ENCODE measurements at places on chromosomes 2 and 18.
A peak's percentile ranks its signal among the peaks of the same experiment; 100 is the strongest.

DNA sequence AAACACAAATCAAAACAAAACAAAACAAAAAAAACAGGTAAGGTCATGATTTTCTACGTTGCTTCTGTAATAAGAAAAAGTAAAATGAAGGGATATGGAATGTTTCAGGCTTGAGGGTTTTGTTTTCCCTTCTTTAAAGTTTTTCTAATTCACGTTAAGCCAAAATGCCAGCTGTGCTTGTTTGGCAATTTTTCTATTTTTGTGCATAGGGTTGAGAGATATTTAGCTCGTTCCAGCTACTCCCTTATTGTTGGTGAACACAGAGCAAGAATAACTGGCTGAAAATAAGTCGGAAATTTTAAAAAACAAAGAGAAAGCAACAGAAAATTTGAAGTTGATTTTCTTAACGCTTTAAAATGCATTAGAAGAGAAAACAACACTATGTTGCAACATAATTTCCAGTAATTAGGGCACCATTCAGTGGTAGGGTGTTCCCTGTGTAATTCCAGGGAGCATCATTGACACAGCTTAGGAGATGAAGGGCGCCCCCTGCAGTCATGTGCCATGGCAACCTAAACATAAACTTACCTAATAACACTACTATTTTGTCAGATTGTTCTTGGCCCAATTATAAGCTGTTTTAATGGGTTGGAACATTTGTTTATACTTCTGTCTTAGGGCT lies 99.5 kb downstream of the DTNA start:
- DNase-seq = no peak

GRCh38 chr2:217980036-217980435 lies 22.8 kb downstream of the TNS1 start:
- no peak for DNase-seq

GRCh38 chr18:34802959-34803358 lies 92.9 kb downstream of the DTNA start:
- DNase-seq = no peak

DNA sequence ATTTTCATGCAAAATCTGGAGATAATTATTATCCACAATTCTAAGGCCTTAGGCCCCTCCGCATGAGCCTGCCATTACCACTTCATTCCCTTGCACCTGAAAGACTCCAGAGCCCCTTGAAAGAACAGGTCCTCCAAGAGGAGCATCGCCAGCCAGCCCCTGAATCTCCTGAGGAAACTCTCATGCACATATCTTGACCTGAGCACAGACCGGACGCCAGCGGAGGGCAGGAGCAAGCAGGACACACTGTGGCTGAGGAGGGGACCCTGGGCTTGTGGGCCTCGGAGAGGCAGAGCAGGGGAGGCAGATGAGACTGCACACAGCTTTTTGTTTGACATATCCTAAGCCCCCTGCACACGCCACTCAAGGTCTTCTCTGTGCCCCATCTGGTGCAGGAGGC lies 13.6 kb upstream of the ADNP2 start:
- no peak for DNase-seq

GRCh38 chr2:147679191-147679954 lies 165.5 kb upstream of the ACVR2A start:
- DNase-seq = no peak

GRCh38 chr2:109271920-109272319 lies 142.9 kb downstream of the SH3RF3 start:
- DNase-seq = no peak

- DNase-seq = no peak
These were observed 58.4 kb downstream of the TMEM247 start for GRCh38 chr2:46537624-46538295.

- DNase-seq = no peak
These were observed 59.3 kb upstream of the MYCN start for GRCh38 chr2:15881120-15881433.

DNA sequence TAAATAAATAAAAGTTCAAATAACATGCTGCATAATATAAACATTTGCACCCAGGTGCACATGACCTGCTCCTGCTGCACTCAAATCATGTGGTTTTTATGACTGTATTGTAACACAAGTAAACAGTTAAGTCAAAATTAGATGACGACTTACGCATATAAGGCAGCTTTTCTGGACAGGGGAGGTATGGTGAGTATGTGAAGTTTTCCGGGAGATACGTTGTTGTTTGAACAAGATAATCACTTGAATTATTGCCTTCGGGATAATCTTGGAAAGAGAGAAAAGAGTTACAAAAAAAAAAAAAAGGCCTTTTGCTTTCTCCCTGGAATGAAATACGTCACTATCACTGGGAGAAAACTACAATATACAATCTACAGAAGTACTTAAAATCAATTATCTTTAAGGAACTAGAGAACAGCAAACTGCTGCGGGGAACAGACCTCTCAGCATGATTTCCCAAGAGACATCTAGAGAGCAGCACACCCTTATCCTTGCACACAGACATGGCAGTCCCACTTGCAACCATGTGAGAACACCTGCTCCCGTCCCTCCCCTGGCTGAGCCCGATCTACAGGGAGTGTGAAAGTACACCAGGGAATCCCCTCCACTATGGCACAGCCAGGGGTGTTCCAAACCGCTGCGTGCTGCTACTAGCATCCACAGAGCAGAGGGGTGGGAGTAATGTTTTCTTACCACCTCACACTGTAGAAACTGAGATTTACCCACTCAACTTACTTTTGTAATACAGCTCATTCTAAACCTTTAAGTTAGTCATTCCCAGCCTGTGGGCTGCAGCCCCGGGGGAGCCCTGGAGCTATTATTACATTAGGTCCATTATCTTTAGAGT lies 26.3 kb downstream of the B4GALT6 start:
- DNase-seq = peak; percentile 76

DNA sequence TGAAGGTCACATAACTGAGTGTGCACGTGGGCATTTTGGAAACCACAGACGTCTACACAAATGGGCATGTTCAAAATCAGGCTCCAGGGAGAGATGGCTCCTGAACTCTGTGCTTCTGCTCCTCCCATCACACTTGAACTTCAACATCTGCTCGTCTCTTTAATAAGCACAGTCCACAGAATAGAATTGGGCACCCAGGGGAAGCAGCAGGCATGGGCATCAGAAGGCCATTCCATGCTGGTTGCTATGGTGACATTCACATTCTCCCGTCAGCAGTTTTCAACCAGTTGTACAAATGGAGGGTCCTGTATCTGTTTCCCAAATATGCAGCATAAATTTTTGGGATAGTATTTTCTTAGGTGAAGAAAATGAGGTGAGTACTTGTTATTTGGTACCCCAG lies 183.7 kb upstream of the COPS8 start:
- no peak for DNase-seq

DNA sequence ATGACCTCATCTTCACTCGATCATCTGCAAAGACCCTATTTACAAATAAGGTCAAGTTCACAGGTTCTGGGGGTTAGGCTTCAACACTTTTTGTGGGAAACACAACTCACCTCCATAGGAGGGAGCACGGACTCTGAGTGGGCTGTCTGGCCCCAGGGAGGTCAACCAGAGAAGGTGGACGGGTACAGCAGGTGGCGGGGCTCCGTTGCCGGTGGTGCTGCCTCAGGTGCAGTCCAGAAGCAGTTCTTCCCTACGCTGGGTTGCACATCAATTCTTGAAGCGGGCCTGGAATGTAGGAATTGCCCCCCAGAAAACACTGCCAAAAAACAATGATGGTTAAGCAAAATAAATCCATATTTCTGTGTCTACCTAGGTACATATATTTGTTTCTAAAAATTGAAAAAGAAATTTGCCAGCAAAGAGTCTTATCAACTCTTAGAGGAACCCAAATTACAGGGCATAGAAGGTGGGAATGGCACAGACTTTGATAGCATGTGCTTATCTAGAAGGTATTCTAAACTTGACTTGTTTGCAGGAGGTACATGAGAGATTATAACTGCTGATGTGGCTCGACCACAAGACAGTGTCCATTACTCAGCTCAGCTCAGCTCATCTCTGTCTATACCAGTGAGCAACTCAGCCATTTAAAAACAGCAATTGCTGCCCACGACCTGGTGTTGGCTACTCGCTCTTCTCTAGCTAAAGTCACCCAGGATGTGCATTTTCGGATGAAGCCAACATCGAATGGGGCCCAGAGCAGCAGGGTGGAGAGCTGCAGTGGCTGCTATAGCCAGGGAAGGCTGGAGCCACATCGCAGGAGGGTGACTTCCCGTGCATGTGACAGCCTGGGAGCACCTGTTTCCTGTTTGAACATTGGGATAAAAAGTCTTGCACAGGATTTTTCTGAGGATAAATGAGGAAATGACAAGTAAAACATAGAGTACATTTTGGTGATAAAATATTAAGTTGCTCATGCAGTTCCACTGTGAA lies 128.7 kb downstream of the RNF144A start:
- DNase-seq = no peak

DNA sequence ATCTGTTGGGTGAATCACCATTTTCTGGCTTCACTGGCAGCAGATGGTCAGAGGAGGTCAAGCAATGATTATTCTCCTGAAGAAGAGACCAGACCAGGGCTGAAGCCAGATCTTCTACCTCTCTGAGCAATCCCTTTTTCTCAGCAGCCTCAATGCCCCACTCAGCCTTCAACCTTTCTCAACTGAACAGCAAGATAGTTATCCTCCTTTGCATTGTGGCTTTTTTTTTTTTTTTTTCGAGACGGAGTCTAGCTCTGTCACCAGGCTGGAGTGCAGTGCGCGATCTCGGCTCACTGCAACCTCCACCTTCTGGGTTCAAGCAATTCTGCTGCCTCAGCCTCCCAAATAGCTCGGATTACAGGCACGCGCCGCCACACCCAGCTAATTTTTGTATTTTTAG lies 50.5 kb downstream of the ZFP36L2 start:
- DNase-seq = no peak

DNA sequence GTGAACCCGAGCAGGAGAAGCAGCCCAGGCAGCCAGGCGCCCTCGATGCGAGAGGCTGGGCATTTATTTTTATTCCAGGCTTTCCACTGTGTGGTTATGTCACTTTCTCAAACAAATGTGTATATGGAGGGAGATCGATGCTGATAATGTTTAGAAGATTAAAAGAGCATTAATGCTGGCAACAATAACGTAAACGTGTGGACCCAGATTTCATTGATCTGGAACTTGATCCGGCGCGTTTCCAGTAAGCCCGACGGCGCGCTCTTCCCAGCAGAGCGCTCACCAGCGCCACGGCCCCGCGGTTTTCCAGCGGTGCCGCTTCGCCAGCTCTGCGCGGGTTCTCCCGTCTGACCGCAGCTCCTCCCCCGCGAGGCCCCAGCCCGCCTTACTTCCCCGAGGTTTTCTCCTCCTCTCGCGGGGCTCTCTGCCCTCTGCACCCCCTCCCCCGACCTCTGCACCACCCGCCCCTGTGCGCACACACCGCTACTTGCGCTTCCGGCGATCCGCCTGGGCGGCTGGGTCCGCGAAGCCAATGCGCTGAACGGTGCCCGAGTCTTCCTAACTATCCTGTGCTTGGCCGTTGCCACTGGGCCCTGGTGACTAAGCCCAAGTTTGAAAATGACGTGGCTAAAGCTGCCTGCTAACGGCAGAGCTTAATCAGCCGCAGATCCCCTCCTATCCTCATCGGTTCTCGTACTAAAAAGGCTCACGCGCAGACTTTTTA lies 6.1 kb downstream of the ONECUT2 start:
- no peak for DNase-seq

- no peak for DNase-seq
These were observed 62.9 kb downstream of the MTHFD2 start for GRCh38 chr2:74261204-74261864.

DNA sequence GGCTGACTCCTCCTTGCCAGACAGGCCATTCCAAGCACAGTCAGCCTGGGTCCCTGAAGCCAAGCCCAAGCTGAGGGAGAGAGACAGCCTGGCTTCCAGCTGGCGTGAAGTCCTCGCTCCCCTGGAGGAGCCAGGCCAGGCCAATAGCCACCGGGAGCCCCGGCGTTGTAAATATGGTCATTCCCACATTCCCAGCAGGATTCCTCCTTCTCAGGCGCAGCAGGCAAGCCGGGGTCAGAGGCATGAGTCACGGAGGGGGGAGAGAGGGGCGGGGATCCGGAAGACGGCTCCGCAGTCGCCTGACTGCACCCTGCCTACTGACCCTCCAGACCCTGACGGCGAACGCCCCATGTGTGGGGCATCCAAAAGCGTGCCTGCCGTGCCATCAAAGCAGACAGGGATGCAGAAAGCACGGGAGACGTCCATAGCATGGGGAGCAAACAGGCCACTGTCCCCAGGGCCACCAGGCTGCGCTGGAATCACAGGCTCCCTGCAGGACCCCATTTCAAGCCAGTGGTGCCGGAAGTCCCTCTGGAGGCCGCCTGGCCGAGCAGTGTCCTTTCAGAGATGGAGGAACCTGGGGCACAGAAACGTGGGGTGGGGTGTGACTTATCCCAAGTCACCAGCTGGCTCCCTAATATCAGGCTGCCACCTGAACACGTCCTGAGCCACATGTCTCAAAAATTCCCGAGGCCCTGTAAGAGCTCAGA lies 48.2 kb downstream of the TWIST2 start:
- DNase-seq = no peak

DNA sequence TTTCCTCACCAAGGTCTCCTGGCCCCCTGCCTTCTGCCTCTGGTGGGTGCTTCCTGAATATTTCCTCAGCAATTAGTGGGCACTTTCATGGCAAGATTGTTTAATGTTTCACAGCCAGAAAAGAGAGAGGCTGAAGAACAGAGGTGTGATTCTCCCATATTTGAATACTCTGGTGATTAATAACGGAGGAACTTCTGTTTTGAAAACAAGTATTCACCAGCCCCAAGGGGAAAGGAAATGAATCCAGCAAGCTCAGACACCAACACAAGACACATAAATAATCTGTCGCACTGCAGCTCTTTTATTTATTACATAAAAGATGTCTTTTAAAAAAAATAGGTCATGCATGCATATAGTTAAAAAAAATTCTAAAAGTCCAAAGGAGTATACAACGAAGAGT lies 57.7 kb downstream of the MRPL35 start:
- no peak for DNase-seq

DNA sequence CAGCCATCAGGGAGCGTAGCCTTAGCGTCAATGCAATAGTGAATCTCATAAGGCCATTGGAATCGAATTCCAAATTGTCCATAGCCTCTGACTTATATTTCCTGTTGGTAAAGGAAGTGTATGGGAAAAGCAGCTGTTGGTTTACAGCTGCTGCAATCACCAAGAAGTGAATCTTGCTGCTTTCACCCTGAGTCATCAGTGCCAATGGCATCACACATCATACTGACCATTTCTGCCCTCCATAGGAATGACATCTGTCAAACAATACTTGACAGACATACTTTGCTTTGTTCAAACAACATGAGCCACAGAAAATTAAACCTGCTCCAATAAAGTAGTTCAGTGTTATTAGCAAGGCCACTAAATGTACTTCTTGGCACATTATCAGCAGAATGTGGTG lies 111.2 kb upstream of the KLHL29 start:
- DNase-seq = no peak

GRCh38 chr18:2900684-2901422 lies 54.0 kb downstream of the EMILIN2 start:
- DNase-seq = no peak

DNA sequence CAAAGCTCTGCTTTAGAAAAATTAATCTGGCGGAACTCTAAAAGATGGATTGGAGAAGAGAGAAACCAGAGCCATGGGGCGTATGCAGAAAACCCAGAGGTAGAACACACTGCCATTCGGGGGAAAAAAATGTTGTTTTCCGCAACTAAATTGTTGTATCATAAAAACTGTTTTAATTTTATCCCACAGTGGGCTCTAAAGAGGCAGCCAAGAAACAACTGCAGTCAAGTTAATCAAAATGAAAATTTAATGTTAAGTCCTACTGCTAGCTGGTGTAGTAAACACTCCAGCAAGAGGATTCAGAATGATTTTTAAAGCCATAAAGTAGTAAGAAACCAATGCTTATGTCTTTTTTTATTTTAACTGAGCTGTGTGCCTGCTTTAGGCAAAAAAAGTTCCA lies 69.1 kb downstream of the GAREM1 start:
- no peak for DNase-seq

Measured in NCI-H1436 treated with DMSO at 0.1 percent for 48 hours (cell line).